Kidney tubule cell (primary cell): ENCODE measurements at places on chromosomes 5 and 9.

GRCh38 chr5:171957591-171958251 is 48.7 kb downstream of the FBXW11 start:
- DNase-seq: no peak

DNA sequence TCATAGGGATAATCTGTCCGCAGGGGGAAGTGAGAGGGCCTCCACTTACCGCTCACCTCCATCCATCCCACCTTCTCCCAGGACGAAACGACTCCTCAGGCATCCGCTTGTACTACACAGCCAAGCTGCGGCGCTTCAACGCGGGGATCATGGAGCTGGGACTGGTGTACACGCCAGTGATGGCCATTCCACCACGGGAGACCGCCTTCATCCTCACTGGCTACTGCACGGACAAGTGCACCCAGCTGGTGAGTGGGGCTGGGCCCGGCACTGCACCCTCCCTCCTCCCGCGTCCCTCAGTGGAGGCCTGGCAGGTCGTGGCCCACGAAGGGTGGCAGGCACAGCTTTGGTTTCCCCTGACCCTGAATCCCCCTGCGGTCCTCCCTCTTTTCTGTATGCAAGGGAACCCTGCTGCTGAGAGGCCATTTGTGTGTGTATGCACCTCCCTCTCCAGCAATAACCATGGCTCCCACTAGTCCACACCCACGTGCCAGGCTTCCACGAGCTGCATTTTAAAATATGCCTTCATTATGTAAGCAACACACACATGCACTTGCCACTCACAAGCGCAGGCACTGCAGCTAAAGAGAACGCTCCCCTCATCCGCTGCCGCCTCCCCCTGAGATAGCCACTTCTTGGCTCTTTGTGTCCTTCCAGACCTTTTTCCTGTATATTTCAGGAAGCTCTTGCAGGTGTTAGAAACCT is 11.8 kb downstream of the DBH start:
- no peak for DNase-seq

DNA sequence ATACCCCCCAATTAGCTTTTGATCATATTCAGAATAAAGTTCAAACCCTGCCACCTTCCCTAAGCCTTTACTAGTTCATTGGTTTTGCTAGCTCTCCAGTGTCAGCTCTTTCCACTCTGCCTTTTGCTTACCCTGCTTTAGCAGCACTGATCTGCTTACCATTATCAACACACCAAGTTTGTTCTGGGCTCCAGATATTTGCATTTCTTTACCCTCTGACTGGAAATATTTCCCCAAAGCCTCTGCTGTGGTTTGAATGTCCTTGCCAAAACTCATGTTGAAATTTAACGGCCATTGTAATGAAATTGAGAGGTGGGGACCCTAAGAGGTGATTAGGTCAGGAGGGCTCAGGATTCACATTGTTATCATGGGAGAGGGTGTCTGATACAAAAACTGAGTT is 99.5 kb downstream of the GCNT1 start:
- DNase-seq: no peak

- no peak for DNase-seq
Observed at GRCh38 chr5:115532517-115532916, 12.1 kb downstream of the FEM1C start.

GRCh38 chr9:7906783-7907550 is 107.4 kb upstream of the DMAC1 start:
- peak; percentile 36 for DNase-seq
